Effector CD8-positive, alpha-beta T cell (primary cell): ENCODE measurements at places on chromosomes 11 and 22.

DNA sequence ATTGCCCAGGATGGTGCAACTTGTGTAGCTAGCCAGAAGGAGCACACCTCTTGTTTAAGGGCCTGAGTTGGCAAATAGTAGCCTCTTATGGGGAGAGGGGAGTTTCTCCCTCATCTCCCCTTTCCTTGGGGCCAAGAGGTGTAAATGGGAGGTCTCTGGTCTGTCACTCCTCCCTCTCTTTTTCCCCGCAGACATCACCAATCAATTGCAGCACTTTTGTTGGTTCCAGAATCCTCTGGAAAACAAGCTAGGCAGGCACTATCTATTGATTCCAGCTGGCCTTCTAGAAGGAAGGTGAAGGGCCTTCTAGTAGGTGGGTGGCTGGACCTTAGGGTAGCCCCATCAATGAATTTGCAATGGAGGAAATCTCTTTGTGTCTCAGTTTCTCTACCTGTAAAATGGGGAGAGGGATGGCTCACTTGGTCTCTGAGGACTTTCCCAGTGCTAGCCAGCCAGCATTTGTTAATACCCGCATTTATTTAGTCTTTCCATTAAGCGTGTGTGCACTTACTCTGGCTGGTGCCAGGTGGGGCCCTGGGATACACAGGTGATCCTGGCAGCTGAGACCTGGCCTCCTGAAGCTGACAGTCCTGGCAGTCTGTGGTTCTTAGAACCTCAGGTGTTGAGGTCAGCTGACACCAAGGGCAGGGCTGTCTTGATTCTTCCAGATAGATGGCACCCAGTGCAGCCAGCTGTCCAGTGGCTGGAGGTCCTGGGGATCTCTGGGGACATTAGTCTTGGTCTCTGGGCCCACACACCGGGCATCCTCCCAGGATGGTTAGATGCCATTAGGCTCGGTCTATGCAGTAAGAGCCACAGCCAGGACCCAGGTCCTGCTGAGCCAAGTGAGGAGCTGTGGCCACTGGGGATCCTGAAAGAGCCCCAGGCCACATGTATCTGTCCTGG lies 51.7 kb downstream of the TSPAN18 start:
- no peak for DNase-seq

GRCh38 chr11:20056109-20056949 lies 103.9 kb downstream of the DBX1 start:
- no peak for DNase-seq

GRCh38 chr22:37369483-37369882 lies 57.8 kb downstream of the ELFN2 start:
- DNase-seq = no peak

DNA sequence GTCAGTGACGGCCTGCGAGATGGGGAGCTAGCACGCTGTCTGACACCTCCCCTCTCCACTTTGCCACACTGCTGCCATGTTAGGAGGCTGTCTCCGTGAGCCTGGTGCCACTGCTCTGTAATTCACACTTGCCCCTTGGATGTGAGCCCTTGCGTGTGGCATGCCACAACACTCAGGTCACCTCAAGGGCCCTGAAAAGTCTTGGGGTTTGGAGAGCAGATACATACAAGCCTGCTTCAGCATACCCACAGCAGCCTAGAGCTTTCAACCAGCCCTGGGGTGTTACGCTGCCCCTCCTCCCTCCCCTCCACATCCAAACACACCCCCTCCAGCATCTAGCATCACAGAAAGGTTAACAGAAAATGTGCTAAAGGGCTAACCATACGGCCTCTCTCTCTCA lies 69.5 kb upstream of the TBCEL start:
- DNase-seq = no peak

DNA sequence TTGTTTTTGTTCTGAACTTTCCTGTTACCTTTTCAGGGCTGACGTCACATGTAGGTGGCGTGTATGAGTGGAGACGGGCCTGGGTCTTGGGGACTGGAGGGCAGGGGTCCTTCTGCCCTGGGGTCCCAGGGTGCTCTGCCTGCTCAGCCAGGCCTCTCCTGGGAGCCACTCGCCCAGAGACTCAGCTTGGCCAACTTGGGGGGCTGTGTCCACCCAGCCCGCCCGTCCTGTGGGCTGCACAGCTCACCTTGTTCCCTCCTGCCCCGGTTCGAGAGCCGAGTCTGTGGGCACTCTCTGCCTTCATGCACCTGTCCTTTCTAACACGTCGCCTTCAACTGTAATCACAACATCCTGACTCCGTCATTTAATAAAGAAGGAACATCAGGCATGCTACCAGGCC lies 3.5 kb upstream of the TSSC4 start:
- DNase-seq = no peak

GRCh38 chr11:130216221-130216550 lies 56.6 kb downstream of the ST14 start:
- no peak for DNase-seq

GRCh38 chr11:111081021-111081511 lies 164.5 kb upstream of the POU2AF2 start:
- DNase-seq = no peak

DNA sequence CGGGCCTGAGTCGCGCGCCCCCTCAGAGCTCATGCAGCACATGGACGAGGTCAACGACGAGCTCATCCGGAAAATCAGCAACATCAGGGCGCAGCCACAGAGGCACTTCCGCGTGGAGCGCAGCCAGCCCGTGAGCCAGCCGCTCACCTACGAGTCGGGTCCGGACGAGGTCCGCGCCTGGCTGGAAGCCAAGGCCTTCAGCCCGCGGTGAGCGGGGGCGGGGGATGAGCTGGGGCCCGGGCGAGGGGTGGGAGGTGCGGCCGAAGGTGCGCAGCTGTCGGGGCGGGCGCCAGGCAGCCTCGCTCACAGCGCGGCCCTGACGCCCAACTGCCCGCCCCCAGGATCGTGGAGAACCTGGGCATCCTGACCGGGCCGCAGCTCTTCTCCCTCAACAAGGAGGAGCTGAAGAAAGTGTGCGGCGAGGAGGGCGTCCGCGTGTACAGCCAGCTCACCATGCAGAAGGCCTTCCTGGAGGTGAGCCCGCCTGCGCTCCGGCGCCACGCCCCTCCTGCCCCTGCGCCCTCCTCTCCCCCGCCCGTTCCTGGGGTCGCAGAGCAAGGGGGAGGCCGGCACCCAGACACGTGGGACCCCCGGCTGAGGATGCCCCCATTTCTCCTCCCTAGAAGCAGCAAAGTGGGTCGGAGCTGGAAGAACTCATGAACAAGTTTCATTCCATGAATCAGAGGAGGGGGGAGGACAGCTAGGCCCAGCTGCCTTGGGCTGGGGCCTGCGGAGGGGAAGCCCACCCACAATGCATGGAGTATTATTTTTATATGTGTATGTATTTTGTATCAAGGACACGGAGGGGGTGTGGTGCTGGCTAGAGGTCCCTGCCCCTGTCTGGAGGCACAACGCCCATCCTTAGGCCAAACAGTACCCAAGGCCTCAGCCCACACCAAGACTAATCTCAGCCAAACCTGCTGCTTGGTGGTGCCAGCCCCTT lies 20.5 kb downstream of the EPS8L2 start:
- DNase-seq = no peak

GRCh38 chr22:40898850-40899357 lies 37.0 kb upstream of the DNAJB7 start:
- no peak for DNase-seq

DNA sequence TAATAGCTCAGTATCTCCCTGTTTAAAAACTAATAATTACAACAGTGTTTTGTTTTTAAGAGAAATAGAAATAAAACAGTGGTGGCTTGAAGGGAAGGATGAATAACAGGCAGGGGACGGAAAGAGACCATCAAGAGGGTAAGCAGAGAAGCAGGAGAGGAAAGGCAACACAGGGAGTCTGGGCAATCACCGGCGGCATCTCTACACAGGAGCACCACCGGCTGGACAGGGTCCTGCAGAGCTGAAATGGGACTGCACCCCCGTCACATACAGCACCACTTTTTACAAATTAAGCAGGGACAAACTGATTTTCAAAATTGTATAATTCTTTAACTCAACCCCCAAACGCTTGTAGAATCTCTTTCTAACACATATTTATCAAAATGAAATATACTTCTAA lies 18.4 kb downstream of the PHF21A start:
- DNase-seq = no peak

DNA sequence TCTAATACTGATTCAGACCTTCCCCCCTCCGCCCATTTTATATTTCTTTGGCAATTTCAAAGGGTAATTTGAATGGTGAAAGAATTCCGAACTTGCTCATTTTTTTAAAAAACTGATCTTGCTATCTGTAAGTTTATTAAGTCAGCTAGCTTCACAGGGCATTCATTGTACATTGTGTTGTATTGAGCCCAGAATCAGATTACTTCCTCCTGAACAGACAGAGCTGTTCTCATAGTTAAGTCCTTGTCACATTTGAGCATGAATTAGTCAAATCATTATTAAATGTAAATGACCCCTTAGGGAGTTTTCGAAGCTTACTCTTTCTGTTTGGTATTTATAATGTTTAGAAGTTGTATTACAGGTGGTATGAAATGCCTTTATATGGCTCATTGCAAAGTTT lies 34.4 kb downstream of the CYP2R1 start:
- no peak for DNase-seq

DNA sequence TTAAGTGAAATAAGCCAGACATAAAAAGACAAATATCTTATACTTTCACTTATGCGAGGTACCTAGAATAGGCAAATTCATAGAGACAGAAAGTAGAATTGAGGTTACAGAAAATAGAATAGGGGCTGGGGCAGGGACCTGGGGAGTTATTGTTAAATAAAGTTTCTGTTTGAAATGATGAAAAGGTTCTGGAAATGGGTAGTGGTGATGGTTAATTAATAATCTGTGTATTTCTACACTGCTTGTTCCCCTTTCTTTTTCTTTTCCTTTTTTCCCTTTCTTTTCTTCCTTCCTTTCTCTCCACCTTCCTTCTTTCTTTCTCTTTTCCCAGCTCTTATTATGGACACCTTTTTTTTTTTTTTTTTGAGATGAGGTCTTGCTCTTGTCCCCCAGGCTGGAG lies 2.8 kb downstream of the NAALADL1 start:
- no peak for DNase-seq

GRCh38 chr11:70834277-70834940 lies 418.0 kb downstream of the SHANK2 start:
- DNase-seq = no peak

DNA sequence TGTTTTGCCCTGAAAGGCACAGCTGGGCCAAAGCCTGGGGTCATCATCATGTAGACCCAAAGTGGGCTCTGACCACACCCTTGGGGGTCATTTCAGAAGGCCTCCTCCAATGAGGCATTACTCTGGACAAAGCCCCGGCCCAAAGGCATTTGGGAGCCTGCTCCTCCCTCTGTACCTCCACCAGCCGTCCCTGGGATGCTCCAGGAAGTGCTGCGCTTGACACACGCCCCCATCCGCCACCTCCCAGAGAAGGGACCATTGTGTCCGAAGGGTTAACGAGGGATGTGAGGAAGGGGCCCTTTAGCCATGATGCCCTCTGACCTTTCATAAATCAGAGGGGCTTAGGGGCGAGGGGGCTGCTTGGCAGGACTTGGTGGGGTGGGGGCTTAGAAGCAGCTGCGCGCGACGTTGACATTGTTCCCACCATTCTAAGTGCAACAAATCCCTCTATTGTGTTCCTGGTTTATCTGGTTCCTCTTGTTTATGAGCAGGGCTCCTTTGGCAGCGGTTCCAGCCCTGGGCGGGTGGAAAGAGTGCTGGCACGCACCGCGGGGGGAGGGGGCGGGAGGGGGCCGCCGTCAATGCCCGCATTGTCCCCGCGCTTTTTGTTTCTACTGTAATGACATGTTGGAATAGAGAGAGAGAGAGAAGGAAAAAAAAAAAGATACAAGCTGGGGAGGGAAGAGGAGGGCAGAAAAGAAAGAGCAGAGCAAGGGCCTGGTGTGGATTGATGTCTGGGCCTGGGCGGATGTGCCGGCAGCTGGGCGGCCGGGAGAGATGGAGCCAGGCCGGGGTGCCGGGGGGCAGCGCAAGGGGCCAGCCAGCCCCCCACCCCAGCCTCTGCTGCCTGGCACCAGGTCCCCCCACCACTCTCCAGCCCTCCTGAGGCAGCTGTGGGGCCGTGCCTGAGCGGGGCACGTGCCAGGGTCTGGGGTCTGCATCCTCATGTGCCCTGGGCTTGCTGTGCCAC lies 32.1 kb upstream of the SOX10 start:
- DNase-seq = no peak

- no peak for DNase-seq
These were observed 32.5 kb downstream of the CECR2 start for GRCh38 chr22:17401728-17402127.

- no peak for DNase-seq
These were observed 72.6 kb downstream of the PPFIBP2 start for GRCh38 chr11:7586376-7586775.

GRCh38 chr22:32701034-32701433 lies 100.5 kb upstream of the TIMP3 start:
- no peak for DNase-seq
